Esophagus squamous epithelium (tissue), 5 donors: ENCODE measurements at places on chromosomes 16 and 17.

DNA sequence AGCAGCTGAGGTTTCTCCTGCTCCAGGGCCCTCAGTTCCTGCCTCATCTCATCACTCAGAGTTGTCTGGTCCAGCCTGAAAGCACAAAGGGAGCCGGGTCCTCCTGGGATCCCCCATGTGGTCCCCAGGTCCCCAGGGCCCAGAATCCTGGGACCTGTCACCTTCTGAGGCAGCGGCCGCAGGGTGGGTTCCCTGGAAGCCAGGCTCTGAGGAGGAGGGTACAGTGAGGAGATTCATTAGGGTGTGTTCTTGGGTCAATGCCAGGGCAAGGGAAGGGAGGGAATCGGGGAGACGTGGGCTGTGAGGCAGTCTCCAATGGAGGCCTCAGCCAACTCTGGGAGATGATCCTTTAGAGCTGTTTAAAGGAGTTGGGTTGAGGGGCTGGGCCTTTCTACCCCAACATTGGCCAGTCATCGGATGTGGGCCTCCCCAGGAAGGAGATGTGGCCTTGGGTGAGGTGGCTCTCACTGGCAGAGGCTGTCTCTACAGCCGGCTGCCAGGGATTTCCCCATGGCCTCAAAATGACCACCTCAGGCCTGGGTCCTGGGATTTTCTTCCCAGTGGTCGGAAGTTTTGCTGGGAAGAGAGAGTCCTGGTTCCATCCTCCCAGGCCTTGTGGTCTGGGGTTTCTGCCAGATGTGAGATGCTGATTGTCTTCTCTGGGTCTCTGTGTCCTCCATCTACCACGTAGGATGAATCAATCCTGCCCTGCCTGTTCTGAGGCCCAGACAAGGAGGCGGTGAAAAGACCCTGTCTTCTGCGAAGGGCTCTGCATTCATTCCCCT, 47.3 kb downstream of the NLRP1 start:
- DNase-seq, result no peak

DNA sequence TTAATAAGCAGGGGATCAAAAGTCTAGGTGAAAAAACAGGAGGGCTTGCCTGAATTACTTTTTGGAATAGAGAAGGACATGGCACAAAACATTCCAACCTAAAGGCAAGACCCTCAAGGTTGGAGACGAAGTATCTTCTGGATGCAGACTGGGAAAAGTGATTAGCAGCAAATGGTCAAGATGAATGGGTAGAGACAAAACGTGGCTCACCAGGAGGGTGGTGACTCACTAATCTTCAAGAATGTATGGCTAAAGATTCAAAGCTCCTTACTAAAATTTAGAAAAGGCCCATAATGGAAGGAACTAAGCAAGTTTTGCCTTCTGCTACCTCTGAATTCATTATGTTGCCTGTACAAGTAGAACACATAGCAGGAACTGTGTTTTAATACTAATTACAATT, 469.5 kb upstream of the RBFOX1 start:
- DNase-seq, result no peak

DNA sequence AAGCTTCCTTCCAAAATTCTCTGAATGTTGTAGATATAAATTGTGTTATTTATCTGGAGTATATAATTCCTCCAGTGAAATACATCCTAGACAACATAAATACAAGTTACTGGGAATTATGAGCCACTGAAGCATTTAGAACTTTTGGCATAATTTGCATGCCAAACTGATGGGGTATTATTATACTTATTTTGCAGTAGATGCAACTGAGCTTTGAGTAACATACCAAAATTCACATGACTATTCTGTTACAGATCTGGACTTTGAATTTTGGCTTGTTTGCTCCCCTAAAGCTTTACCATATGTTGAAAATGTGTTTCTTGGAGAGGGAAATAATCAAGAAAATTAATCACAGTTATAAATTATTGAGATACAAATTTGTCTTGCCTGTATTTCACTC, 372.5 kb downstream of the CDH11 start:
- DNase-seq, result no peak

GRCh38 chr17:28497931-28498330, 8.2 kb upstream of the FOXN1 start:
- DNase-seq, result no peak

DNA sequence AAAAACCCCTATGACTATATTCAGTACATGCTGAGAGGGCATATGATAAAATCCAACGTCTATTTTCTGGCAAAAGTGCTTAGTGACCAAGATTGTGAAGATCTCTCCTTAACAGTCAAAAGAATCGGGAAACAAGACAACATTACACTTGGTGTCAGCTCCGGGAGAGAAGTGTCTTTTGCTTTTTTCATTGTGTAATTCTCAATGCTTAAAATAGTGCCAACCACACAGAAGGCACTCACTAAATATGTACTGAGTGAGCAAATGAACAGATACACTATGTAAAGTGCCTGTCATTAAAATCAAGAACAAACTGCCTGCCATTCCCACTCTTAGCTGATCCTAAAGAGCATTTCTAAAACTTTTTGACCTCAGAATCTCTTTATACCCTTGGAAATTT, 34.1 kb downstream of the VPS53 start:
- no peak for DNase-seq

DNA sequence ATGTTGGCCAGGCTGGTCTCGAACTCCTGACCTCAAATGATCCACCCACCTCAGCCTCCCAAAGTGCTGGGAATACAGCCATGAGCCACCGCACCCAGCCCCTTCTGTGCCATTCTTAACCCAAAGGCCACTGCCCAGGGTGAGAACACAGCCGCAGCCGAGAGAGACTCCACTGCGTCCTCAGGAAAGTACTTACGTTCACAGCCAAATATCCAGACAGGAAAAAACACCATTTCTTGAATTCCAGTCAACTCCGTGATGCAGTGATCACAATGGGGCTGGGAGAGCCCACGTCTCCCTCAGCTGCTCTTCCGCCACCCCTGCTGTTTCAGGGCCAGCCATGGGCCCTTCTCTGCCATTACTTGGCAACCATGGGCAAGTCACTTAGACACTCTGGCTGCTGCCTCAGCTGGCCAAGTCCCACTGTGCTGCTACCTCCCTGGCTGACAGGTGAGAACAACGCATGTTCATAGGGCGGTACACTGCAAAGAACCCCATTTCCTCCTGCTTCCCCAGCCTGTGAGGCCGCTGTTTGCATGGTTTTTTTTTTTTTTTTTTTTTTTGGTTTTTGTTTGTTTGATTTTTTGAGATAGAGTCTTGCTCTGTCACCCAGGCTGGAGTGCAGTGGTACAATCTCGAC, 4.3 kb downstream of the CDIP1 start:
- no peak for DNase-seq

DNA sequence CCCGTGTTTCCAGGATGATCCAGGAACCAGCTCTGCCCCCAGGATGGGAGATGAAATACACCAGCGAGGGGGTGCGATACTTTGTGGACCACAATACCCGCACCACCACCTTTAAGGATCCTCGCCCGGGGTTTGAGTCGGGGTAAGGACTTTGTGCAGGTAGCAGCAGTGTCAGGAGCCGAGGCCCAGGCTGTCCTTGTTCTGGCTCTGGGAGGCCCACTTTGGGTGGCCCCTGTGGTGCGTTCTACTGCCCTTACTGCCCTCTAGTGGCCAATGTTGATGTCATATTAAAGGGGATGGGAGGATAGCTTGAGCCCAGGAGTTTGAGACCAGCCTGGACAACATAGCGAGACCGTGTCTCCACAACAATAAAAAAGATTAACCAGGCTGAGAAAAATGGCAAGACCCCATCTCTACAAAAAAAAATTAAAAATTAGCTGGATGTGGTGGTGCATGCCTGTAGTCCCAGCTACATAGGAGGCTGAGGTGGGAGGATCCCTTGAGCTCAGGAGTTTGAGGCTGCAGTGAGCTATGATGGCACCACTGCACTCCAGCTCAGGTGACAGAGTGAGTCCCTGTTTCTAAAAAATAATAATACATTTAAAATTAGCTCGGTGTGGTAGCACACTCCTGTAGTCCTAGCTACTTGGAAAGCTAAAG, 20.9 kb upstream of the CLEC18A start:
- DNase-seq, result no peak

DNA sequence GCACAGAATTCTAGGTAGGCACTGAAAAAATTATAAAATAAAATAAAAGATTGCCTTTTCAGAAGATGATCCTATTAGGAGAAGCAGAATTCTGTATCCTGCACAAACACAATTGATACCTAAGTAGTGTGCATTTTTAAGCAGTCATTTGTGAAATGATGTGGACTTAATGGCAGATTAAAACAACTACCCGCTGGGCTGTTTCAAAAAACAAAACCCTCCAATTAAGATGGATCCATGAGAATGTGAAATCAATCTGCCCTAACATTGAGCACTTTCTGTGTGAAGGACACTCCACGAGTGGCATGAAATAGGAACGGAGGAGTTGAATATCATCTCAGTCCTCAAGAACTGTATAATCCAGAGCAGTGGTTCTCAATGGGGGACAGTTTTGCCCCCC, 1012.8 kb upstream of the EEF2KMT start:
- DNase-seq, result no peak

GRCh38 chr17:41446806-41447205, 6.0 kb upstream of the KRT38 start:
- no peak for DNase-seq

- no peak for DNase-seq
These were observed 285.2 kb upstream of the N4BP1 start for GRCh38 chr16:48895142-48895541.

DNA sequence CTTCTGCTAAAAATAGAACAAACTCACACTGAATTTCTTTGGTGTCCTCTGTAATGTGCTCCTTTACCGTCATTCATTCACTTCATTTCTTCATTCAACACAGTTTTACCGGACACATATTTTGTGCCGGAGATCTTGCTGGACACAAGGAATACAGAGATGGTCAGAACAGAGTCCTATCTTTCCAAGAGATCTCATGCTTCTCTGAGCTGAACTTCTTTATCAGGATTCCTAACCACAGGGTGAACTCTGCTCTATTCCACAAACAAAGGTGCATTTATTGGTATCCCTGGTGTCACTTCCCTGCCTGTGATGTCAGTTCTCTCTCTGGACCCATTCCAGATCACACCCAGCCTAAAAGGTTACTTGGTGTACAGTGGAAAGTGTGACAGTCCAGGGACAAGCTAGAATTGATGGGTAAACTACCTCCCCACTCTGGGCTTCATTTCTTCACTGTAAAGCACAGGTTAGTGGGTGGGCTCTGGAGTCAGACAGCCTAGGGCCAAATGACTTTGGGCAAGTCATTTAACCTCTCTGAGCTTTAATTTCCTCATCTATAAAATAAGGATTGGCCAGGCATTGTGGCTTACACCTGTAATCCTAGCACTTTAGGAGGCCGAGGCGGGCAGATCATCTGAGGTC, 4.2 kb downstream of the IFI35 start:
- no peak for DNase-seq

DNA sequence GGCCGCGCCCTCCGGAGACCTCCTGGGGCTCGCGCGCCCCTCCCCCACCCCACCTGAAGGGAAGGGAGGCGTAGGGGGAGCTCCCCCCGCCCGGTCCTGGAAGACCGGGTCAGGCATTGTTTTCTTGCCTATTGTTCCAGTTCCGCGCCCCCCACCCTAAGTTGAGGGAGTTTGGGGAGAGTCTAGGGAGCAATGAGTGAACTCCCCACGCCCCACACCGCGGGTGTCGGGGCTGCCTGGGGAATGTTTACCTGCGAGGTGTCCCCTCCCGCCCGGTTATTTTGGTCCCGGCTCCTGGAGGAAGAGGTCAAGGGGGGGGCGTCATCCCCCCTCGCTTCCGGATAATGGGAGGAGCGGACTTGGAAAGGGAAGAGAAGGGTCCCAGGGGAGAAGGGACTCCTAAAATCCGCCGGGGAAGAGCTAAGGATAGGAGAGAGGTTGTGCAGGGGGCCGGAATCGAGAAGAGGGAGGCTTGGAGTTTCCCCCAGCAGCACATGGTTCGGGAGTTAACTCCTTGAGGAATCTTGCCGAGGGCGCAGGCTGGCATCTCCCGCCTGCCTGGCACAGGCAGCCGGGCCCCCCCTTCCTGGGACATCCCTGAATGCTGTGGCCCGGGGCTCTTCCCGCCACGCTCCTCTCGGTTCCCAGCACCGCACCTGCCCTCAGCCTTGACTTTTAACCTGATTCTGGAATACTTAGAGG, 881 bp downstream of the MLLT6 start:
- no peak for DNase-seq

GRCh38 chr16:65426484-65426883, 304.6 kb upstream of the CDH11 start:
- no peak for DNase-seq

- no peak for DNase-seq
These were observed 24.4 kb downstream of the ATP6V0D1 start for GRCh38 chr16:67456391-67457081.

GRCh38 chr17:48717367-48718226, 4.7 kb downstream of the PRAC1 start:
- DNase-seq, result no peak

DNA sequence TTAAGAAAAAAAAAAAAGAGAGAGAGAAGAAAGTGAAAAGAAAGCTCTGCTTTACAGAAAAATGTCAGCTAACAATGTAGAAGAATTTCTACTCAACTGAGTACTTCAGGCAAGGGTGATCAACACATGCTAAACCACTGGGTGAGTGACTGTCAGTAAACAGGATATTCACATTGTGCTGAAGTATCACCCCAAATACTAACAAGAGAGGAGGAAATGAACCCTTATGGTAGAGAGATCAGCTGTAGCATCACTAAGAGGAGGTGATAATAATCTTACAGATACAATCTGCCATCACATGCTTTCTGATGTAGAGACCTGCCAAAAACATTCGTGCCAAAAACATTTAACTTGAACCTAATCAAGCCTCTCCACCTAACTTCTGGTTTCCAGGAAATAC, 30.7 kb upstream of the ICAM2 start:
- DNase-seq, result no peak

GRCh38 chr17:51103451-51103850, 17.2 kb downstream of the SPAG9 start:
- no peak for DNase-seq

GRCh38 chr17:52027620-52028295, 130.8 kb downstream of the CA10 start:
- no peak for DNase-seq
